ENCODE measurements at places on chromosomes 12 and 14.
A peak's percentile ranks its signal among the peaks of the same experiment; 100 is the strongest.

DNA sequence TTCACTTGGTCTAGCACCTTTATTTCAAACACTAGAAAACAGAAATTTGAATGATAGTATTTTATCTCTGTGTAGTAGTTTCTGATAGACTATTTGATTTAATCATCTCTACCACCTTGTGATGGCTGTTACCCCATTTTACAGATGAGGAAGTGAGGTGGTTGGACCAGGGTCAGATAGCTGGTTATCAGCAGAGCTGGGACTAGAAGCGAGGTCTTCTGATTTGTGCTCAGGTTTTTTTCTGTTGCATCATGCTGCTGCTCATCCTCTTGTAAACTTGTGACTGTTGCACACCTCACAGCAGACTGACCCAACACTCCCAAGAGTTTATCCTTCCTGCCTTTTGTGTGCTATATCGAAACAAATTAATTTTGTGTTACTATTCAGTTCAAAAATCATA, 10.1 kb upstream of the MANSC4 start:
- no peak for DNase-seq

GRCh38 chr12:14927267-14927666, 11.1 kb downstream of the ERP27 start:
- no peak for DNase-seq

GRCh38 chr12:109523071-109523470, 45.6 kb downstream of the UBE3B start:
- DNase-seq, result no peak

DNA sequence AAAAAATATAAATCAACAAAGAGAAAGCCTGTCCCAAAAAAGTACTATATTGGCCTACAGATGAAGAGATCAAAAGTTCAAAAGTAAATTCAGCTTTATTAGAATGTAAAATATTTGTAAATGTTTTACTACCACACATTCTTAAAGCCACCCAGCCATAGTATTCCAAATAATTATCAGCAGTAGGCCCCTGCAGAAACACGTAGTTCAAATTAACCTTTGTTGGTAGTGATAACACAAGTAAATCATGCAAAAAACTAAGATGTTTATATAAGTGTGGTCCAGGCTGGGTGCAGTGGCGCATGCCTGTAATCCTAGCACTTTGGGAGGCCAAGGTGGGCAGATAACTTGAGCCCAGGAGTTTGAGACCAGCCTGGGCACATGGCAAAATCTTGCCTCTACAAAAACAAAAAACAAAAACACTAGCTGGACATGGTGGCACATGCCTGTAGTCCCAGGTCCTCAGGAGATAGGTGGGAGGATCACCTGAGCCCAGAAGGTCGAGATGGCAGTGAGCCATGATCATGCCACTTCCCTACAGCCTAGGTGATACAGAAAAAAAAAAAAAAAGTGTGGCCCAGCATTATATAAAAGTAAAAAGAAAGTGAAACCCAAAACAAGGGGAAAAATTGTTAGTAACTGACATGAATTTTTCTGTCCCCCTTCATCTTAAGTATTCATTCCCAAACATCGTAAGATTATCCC, 17.9 kb downstream of the SPTLC2 start:
- no peak for DNase-seq

- no peak for DNase-seq
Measured at GRCh38 chr14:91904483-91904882, 37.1 kb upstream of the TC2N start.

- no peak for DNase-seq
Measured at GRCh38 chr12:121806546-121807423, 3.0 kb downstream of the SETD1B start.

GRCh38 chr12:117091758-117092510, 7.3 kb downstream of the TESC start:
- DNase-seq, result no peak

DNA sequence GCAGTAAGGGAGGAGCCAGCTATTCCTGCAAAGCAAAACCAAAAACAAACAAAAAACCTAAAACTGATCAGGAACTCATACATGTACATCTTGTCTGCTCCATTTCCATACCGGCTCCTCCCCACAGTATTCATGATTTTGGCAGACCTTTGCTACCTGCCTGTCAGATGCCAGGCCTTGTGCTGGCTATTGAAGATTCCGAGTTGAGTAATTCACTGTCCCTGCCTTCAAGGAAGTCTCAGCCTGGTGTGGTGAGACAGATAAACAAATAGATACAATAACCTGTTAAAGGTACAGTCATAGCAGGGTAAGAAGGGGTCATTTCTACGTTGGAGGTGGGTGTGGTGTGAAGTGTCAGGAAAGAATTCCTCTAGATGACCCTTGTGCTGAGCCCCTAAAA, 42.7 kb downstream of the SUSD6 start:
- no peak for DNase-seq

DNA sequence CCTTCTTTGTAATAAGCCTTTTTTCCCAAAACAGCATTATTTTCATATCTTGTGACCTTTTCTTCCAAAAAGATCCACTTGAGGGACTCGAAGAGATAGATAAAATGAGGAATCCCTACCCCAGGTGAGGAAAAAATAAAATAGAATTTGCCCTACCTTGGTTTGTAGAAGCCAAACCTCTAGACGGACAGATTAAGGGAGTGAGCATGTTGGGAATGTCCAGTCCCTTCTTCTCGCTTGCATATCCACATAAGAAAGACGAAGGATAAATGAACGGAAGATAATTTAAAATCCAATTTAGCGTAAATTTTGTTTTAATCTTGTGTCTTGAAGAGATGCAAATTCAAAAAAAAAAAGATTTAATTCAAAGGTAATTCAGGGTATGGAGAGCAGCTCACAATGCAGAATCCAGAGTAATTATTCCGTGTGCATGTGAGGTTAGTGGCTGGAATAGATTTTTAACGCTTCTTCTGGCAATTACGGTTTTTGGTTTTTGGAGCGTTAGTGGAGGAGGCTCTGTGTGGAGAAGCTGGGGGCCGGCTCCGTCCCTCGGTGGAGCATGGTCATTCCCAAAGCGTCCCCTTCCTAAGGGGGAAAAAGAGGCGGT, 1.5 kb downstream of the GRIN2B start:
- no peak for DNase-seq

GRCh38 chr12:3116106-3116844, 39.1 kb downstream of the TSPAN9 start:
- DNase-seq, result no peak

- DNase-seq, result no peak
Measured at GRCh38 chr12:4270831-4271716, 2.5 kb upstream of the CCND2 start.

DNA sequence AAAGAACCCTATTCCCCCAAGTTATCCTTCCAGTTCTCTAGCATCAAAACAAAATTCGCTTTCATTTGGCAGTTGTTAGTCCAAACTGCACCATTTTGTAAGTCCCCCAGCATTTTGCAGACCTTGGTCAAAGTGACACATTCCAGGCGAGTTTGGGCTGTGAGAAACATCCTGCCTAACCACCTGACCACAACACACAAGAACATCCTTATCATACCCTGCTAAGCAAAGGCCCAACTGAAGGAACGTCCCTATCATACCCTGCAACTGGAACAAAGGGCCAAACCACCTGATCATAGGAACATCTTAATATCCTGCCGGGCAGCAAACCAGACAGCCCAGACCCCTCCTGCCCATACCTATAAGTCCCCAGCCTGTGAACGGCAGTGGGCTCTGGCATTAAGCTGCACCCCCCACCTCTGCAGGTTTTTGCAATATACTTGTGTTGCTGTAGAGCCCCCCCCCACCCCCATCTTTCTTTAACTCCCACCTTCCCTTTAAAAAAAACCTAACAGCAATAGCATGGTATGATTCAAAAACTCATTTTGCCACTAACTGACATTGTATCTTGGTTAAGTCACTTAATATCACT, 2.7 kb downstream of the PCNX4 start:
- DNase-seq, result no peak

DNA sequence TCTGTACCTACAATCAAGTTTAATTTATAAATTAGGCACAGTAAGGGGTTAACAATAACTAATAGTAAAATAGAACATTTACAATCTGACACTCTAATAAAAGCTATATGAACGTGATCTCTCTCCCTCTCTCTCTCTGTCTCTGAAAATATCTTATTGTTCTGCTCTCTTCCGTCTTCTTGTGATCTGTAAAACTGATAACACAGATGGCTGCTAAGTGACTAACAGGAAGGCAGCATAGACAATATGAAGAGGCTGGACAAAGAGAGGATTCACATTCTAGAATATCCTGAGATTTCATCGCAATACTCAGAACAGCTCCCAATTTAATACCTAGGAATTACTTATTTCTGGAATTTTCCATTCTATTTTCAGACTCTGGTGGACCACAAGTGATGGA, 827.2 kb downstream of the FLRT2 start:
- DNase-seq, result no peak

GRCh38 chr14:96189281-96189711, 15.3 kb upstream of the BDKRB2 start:
- DNase-seq, result no peak

DNA sequence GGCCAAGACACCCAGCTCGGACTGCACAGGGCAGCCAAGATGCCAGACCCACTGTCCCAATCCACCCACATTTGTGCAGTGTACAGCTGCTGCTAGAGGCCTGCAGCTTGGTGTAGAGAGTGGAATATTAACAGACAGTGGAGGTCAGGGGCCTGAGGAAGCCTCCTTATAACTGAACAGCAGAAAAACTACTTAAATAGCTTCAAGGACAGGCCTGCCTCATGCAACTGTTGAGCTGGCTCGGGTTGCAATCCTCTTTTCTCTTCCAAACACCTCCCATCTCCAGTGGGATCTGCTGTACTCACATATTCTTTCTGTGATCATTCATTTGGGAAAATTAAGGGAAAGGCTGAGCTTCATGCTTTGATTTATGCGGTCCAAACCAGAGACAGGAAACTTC, 1043.2 kb upstream of the TMEM132C start:
- DNase-seq, result no peak

- no peak for DNase-seq
Measured at GRCh38 chr12:55043542-55043941, 23.8 kb downstream of the NEUROD4 start.

DNA sequence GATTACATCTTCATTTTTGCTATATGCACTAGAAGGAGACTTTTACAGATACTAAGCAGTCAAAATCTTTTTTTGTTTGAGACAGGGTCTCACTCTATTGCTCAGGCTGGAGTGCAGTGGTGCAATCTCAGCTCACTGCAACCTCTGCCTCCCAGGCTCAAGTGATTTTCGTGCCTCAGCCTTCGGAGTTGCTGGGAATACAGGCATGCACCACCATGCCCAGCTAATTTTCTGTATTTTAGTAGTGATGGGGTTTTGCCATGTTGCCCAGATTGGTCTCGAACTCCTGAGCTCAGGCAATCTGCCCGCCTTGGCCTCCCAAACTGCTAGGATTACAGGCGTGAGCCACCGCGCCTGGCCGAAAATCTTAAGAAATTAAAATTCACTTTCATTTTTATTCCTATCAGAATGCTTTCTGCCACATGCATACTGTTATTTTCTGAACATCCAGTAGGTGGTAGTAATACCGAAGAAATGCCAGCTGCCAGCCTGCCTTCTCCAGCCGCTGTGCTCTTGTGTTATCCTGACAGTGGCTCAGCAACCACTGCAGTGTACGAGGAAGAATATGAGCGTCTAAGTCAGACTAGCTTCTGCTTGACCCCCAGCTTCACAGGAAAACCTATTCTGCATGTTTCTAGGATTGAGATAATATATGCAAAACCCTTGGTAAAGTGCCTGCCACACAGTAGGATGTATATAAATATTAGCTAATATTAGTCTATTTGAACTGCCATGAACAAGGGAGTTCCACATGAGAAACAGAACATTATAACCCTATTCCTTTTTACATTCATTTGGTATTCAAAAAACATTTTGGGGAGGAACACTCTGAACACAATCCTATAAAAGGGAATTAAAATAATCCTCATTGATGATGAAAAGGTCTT, 54.2 kb downstream of the RPAP3 start:
- DNase-seq, result peak; percentile 7

DNA sequence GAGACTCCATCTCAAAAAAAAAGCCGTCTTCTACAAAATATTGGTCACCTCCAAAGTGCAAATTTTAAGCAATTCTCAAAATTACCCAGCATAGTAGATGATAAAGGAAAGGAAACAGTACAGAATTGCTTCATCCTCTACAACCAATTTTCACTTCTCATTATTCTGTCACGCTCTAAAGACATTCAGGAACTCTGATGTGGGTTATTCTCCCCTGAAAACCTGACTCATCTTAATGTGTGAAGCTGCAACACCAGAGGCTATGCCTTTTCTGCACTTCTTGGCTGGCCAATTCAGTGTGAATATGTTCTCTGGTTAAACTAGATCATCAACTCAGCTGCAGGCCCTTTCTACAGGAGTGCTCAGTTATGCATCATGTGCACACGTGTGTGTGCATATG, 11.0 kb downstream of the PTGER2 start:
- DNase-seq, result no peak

DNA sequence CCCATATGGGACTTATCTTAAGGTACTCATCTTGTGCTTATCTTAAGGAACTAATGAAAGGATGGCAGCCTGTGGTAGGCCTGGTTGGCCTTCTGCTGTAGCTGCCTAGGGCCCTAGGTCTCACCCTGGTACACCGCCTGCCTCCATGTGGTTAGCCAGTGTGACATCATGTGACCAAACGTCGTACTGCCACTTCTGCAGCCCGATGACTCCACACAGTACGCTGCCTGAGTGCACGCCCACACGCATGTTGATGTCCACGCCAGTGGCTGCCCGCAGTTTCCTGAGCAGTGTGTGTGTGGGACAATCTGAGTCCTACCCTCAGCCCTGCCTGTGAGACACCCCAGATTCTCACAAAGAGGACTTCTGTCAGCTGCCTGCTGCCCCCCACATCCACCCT, 5.1 kb downstream of the ADCY4 start:
- DNase-seq, result peak; percentile 70

DNA sequence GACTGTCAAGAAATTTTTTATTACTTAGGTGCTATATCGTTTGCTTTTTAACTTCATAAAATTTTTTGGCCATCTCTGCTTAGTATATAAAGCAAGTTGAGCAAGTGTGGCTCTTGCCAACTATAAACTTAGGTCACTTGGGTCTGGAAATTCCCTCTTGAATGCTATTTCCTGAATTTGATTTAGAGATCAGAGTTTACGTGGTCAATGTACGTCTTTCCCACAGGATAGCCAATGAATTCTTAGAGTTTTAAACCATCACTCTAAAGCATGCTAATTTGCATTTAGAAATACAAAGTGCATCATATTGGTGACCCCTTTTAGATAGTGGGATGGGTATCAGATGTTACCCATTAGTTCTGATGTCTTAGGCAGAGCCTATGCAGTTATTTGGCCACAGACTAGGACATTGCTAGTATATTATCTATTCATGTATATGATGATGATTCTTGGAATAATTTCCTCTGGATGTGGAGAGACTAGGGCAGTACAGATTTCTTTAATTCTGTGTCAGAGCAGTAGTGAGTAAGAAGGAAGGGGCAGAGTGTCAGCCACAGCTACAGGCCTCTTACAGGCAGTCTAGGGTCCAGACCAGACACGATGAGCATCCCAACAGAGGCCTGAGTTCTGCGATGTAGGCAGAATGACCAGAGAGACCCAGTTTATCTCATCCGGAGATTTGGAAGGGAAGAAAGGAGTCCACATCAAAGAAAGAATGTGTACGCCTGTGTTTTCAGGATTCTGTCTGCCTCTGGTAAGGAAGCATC, 30.3 kb downstream of the SCN8A start:
- DNase-seq, result no peak

- DNase-seq, result no peak
Measured at GRCh38 chr12:14572401-14572800, 4.7 kb upstream of the PLBD1 start.
